Left forelimb (tissue), 1 donor: ENCODE measurements at places on chromosomes 7 and 10.

DNA sequence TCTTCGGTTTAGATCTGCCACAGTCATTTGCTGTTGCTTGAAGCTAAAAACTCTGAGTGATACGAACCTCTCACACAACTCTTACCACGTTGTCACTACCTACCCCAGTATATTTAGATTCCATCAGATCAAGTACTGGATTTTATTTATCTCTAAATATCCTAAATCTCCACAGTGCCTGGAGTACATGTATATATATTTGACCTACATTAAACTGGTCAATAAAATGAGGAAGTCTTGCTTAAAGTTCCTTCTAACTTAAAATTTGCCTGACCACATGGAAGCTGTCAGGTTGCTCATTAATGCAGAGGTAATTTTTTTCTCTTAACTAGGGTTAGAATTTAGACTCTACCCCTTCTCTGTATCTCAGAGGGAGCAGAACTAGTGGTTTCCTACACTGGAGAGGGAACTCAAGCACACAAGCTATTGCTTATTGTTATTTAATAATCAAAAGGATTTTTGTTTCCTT lies 3.1 kb upstream of the MACC1 start:
- no peak for DNase-seq

DNA sequence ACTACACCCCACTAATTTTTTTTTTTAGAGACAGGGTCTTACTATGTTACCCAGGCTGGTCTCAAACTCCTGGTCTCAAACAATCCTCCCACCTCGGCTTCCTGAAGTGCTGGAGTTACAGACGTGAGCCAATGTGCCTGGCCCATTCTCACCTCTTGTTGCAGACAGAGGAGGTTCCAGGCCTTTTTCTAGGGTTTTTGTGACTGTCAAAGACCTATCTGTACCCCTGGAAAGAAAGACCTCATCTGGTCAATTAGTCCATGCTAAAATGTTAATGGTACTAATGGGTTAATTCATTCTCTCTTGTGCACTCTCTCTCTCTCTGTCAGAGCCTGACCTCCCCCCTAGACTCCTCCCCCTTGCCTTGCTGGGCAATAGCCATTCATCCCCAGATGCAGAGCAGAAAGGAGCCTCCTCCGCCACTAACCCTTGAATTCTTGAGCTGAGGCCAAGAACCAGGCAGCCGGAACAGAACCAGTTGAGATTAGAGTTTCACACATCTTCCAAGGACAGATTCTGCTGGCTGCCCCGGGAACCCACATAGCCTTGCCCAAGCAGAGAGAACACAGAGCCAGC lies 209.7 kb downstream of the SKIDA1 start:
- peak; percentile 66 for DNase-seq

DNA sequence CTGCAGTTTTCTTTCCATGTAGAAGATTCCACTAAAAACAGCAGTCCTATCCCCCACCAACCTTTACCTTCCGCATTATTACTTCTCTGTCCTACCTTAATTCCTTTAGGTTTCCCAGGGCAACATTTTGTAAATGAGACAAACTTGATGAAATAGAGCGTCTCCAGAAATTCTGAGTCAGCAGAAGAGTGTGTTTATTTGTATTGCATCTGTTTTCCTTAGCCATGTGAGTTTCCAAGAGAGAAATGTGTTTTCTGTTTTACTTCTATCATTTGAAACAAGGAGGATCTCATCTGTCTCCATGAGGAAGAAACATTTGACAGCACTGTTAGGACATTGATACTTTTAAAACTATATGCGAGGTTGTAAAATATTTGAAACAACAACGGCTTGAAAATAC lies 244.2 kb upstream of the PLXDC2 start:
- DNase-seq: no peak

- no peak for DNase-seq
These were observed 55.2 kb downstream of the GSAP start for GRCh38 chr7:77360969-77361368.

DNA sequence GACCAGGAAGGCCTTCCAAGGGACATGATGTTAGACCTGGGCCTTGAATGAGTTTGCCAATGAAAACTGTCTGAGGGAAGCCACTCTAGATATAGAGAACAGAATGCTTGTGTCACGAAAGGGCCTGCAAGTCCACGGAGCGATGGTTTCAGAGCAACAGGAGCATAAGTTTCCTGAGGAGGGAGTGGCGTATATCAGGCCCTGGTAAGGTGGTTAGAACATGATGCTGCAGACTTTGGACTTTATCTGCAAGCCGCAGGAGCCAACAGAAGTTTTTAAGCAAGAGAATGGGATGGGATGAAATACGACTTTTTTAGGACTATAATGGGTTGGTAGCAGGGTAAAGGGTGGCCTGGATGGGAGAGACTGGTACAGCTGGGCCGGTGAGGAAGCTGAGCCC lies 136.0 kb downstream of the FGFR2 start:
- no peak for DNase-seq

GRCh38 chr10:80661526-80661925 lies 123.8 kb downstream of the SH2D4B start:
- no peak for DNase-seq

DNA sequence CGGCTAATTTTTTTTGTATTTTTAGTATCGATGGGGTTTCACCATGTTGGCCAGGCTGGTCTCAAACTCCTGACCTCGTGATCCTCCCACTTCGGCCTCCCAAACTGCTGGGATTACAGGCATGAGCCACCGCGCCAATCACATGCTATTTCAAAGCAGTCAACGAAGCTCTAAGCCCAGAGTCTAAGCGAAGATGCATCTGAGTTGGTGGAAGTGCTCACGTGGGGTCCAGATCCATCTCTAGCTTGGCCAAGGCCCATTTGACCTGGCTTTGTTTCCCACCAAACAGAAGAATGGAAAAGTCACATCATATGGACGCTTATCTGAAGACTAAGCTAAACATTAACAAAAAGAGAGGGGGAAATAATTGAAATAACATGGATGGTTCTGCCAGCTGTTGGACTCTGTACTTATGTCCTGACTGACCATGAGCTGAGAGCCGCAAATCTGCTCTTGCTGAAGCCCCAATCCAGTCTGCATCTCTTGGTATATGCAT lies 3.8 kb upstream of the GTF2I start:
- DNase-seq: no peak

DNA sequence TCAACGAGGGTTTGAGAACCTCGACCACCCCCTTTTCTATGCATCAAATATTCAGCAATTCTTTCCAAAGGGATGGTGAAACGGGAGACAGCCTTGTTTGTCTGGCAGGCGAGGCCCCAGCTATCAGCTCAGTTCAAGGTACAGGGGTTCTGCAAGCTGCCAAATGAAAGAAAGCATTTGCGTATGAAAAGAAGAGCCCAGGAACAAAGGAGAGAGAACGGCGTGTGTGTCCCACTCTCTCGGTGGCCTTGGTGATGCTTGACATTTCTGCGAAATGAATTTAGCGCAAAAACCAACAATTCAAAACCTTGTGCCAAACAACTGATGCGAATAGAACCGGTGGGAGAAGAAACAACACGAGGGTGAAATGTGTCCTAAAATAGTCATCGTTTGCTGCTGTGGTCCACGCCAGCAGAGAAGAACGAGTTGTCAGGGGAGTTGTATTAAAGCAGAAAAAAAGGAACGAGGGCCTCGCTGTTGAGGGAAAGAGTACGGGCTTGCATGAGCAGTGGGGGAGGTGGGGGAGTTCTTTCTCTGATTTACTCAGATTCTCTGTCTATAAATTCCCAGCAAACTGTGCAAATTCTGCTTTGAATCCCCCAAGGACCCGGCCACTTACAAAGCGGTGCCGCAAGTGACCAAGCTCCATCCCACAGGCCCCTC lies 97.7 kb downstream of the TMEM130 start:
- no peak for DNase-seq

GRCh38 chr10:33900596-33900995 lies 566.1 kb upstream of the NRP1 start:
- no peak for DNase-seq

DNA sequence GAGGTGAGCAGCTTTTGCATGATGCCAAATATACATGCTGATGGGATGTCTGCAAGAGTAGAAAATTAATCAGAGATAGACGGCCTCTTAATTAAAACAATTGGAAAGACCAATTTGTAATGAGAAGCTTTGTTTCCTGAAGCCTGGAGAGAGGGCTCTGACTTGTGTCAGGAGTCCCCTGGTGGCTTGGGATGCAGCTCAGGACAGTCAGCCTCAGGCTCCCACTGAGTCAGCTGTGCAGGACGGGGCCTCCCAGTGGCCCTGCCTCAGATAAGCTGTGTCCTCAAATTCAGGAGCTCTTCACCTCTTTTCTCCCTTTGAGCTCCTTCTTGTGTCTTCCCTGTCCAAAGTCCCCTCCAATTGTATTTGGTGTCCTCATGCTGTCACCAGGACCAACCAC lies 438.9 kb upstream of the PODXL start:
- no peak for DNase-seq

GRCh38 chr10:63760034-63760707 lies 239.0 kb downstream of the REEP3 start:
- no peak for DNase-seq
